Stimulated activated CD4-positive, alpha-beta T cell treated with anti-CD3 and anti-CD28 coated beads, Interleukin-15, amount 100 ng/mL, for 1 hour (primary cell): ENCODE measurements at places on chromosomes 13 and 19.

GRCh38 chr19:40605216-40605971 is 4.2 kb downstream of the LTBP4 start:
- peak; percentile 70 for DNase-seq

GRCh38 chr13:54980651-54981050 is 1952.0 kb downstream of the OLFM4 start:
- no peak for DNase-seq

- peak; percentile 26 for DNase-seq
Observed at GRCh38 chr19:48999481-49000325, 6.0 kb downstream of the RUVBL2 start.

- no peak for DNase-seq
Observed at GRCh38 chr13:76516013-76516412, 370.2 kb downstream of the KCTD12 start.

DNA sequence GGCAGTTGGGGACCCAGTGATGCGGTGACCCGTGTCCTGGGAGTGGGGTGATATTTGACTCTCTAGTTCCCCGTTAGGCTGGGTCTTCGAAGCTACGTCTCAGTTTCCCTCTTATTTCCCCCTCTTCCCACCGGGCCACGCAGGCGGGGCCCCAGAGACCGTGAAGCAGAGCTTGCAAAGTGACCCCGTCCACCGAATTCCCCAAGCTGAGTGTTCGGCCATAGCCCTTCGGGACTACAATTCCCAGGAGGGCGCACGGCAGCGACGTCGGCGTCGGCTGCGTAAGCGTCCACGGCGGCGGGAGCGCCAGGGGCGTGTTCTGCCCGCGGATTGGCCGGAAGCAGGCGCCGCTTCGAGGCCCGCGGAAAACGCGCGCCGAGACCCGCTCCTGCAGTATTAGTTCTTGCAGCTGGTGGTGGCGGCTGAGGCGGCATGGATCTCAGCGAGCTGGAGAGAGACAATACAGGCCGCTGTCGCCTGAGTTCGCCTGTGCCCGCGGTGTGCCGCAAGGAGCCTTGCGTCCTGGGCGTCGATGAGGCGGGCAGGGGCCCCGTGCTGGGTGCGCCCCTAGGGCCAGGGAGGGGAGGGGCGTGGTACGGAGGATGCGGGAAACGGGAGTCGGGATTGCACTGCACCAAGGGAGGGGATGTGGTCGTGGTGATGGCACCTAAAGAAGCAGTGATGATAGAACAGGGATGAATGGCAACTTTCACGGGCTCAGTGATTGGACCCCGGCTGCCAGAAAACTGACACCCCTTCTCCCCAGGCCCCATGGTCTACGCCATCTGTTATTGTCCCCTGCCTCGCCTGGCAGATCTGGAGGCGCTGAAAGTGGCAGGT is at the start of gene RNASEH2A:
Gene RNASEH2A (plus strand): TSS at position 343 of the 840 bp plus-strand sequence. CDS start 90 bp downstream, at position 433.
- peak; percentile 84 for DNase-seq

DNA sequence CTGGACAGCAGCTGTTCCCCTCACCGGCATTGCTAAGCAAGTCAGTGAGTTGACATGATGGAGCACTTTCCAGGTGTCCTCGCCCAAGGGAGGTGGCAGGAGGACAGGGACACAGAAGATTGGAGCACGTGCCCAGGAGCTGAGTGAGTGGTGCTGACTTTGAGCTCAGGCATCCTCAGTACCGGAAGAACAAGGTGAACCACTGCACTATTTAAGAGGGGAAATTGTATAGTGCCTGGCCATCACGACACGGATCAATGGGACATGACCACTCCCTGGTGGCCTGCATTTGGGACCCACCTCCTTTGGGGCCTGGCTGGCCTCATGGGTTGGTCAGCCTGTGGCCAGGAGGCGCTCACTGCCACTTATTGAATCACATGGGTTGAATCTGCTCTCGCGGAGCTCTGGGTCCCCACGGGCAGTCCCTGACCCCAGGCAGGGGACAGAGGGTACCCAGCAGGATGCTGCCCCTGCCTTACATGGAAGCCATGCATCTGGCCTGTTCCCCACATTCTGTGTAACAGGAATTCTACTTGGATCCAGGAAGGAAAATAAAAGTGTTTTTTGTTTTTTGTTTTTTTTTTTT is 206.9 kb upstream of the ZNF536 start:
- DNase-seq, result no peak

- no peak for DNase-seq
Observed at GRCh38 chr19:30651066-30651465, 278.9 kb downstream of the ZNF536 start.

GRCh38 chr13:34756136-34756535 is 185.9 kb upstream of the NBEA start:
- no peak for DNase-seq

DNA sequence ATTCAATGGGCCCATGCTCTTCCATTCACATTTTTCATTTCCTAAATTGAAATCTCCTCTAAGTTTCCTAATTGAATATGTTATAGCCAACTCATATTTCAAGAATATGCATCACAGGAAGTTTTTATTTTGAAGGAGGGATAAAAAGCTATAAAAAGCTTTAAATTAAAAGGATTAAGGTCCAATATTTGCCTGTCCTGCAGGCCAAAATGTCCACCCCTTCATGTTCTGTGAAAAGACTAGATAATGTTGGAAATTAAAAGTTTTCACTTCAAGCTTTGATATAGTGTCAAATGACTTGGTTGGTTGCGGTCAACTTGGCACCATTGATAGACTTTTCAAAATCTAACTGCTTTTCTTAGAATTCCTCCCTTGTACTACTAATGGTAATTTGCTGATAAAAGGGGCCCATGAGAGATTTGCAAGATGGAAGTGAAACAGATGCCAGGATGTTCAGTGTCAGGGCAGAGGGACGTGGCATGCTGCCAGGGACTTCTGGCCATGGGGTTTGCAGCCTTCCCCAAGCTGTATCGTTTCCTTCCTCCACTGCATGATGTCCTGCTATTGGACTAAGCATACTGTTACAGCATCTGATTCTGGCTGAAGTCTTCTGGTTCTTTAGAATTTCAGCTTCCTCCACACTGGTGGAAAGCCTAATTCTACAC is 547.3 kb upstream of the MIR17HG start:
- no peak for DNase-seq

- DNase-seq, result no peak
Observed at GRCh38 chr19:13208672-13209483, 58.7 kb downstream of the IER2 start.
